ENCODE measurements at places on chromosomes 2 and 18.

- no peak for DNase-seq
Measured at GRCh38 chr2:133557614-133558013, 10.6 kb downstream of the NCKAP5 start.

DNA sequence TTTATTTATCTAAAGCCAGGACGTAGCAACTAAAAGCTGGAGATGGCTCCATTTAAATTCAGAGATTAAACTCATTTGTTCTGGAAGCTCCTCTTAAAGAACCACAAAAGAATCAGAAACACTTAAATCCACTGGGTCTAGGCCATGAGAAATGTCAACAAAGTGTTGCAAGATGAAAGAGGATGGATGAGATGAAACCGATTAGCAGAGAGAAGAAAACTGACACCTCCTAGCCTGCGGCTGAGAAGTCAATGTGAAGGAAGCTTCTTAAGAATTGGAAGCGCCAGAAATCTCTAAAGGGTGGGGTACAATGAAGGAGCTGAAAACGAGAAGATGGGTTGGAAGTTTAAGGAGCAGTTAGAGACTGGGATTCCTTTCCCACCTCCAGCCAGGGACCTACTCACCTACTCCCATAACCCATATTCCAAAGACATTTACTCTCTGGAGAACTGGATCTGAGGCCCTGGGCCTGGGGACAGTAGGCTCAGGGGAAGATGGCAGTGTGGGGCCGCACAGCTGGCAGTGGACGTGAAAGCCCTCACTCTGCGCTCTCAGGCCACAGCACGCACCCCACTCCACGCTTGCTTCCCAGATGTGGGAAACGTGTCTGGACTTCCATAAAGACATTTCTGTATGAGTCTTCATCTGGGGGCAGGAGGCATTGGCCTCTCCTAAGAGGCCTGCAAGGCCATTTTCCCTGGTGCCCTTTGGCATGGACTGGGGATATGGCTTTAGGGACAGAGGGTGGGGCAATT, 188.4 kb downstream of the LOXHD1 start:
- DNase-seq: no peak

- DNase-seq: no peak
Measured at GRCh38 chr2:65686928-65687521, 254.6 kb upstream of the SPRED2 start.

DNA sequence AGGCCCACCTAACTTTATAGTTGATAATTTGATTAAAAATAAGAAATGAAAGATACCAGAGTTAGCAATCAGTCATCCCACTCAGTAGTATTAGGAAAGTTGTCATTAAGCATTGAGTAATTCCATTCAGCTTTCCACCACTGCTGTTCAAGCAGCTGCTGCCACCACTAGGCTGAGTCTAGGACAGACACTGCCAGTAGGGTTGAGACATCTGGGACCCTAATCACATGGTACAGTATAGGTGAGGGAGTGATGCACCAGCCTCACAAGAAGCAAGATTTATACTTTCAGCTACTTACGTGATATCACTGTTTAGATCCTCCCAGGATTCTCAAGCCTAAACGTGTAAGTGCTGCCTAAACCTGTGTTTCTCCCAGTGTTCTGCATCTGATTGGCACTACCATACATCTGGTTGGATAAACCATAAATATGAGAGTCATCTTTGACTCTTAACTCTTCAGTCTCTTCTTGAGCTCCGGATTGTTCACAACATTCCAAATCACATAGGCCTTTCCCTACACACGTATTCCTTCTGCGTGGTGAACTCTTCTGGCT, 3.2 kb downstream of the UBXN4 start:
- no peak for DNase-seq

- no peak for DNase-seq
Measured at GRCh38 chr2:128930101-128930500, 611.4 kb upstream of the HS6ST1 start.

- DNase-seq: no peak
Measured at GRCh38 chr2:12326449-12327190, 390.1 kb upstream of the TRIB2 start.

- no peak for DNase-seq
Measured at GRCh38 chr2:43946685-43947084, 49.1 kb downstream of the LRPPRC start.

- DNase-seq: no peak
Measured at GRCh38 chr2:66443979-66444861, 9.3 kb downstream of the MEIS1 start.

- DNase-seq: no peak
Measured at GRCh38 chr2:197152451-197153228, 157.9 kb downstream of the ANKRD44 start.

- no peak for DNase-seq
Measured at GRCh38 chr2:159155320-159155719, 131.2 kb downstream of the WDSUB1 start.

- DNase-seq: no peak
Measured at GRCh38 chr2:67839242-67839641, 223.6 kb downstream of the C1D start.

DNA sequence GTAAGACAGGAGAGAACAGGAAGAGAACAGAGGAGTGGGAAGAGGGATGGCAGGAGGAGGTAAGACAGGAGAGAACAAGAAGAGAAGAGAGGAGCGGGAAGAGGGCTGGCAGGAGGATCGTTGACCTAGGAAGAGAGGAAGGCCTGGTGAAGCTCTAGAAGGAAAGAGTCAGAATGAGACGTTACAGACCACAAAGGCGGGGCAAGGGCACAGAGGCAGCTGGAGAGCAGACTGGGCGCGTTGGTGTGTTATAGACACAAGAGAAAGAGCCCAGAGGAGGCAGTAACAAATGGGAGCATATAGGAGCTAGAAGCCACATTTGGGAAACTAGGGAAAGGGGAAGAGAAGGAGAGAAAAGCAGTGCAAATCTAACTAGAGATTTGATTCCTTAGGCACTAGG, 26.6 kb downstream of the PTRHD1 start:
- DNase-seq: no peak

DNA sequence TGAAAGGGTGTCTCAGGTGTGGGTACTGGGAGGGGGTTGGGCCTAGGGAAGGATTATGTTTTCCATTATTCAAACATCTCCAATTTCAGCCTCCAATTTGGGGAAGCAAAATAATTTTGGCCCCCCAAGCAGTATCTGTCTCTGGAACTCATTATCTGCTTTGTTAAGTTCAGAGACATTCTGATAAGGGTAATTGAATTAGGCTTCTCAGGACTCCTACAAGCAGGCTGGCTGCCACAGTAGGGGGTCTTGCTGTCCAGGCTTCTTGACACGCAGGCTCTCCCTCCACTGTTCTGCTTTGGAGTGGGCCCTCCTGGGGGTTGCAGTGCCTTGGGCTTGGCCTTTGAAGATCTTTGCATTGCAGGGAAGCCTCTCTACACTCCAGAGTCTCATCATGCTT, 108.1 kb upstream of the SIX2 start:
- no peak for DNase-seq

GRCh38 chr2:26778507-26778906, 7.3 kb upstream of the CENPA start:
- no peak for DNase-seq

Data from activated gamma-delta T cell (primary cell).